ENCODE measurements at places on chromosomes 13 and 19.

DNA sequence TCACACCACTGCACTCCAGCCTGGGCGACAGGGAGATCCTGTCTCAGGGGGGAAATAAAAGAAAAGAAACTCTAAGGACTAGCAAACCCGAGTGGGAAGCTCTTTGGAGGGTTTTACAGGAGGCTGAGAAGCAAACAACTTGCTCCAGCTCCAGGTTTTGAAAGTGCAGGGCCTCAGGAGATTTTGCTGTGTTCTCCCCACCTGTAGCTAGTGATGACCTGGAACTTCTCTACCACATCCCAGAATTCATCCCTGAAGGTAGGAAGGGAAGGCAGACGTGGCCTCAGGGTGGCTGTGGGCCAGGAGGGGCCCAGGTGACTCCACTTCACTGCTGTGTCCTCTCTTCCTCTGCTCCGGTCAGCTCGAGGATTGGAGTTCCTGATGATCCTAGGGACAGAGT lies 16.3 kb upstream of the PSMD8 start:
- DNase-seq = no peak
- no peaks in the 10 kb centered on the region for H3K4me1 ChIP-seq
- H3K27me3 ChIP-seq = peaks cover 7% of the 10 kb centered on the region
- H3K4me3 ChIP-seq = no peak overlapping the region
- H3K36me3 ChIP-seq = no peaks in the 10 kb centered on the region

DNA sequence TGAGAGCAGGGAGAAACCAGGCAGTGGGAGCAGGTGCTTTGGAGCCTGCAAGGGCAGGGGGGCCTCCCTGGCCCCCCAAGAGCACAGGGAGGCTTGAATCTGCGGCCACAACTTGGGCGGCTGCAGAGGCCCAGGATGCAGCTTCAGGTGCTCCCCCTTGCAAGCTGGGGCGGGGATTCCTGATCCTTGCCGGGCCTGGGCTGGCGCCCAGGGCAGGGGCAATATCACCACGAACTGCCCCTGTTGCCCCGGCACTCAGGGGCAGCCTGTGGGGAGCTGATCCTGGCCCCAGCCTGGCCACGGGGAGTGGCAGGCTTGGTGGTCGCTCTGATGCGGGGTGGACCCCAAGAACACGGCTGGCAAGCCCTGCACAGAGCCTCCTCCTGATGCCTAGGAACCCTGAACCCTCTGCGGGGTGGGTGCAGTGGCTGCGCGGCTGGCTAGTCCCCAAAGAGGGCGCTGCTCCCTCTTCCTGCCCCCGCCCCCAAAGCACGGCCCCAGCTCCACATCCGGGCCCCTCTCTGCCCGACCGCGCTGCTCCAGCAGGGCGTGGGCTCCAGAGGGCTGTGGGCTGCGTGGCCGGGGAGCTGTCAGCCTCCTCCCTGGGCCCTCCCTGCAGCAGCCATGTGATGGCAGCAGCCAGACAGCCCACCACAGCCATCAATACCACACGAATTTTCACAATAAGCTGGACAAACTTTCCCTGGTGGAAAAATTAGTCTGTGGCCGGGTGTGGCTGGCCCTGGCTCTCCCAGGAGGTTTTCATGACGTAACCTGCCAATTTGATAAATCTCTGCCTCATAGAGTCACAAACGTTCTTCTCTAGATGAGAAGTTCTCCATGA lies 21.0 kb downstream of the TNFSF9 start:
- no peaks in the 10 kb centered on the region for H3K36me3 ChIP-seq
- no peak overlapping the region for H3K27ac ChIP-seq
- no peaks in the 10 kb centered on the region for H3K4me1 ChIP-seq

- H3K27ac ChIP-seq = no peak overlapping the region
- DNase-seq = no peak
- H3K36me3 ChIP-seq = no peaks in the 10 kb centered on the region
- H3K4me3 ChIP-seq = no peak overlapping the region
- no peaks in the 10 kb centered on the region for H3K27me3 ChIP-seq
- no peaks in the 10 kb centered on the region for H3K4me1 ChIP-seq
Observed at GRCh38 chr19:16141043-16141442, 2.4 kb upstream of the HSH2D start.

DNA sequence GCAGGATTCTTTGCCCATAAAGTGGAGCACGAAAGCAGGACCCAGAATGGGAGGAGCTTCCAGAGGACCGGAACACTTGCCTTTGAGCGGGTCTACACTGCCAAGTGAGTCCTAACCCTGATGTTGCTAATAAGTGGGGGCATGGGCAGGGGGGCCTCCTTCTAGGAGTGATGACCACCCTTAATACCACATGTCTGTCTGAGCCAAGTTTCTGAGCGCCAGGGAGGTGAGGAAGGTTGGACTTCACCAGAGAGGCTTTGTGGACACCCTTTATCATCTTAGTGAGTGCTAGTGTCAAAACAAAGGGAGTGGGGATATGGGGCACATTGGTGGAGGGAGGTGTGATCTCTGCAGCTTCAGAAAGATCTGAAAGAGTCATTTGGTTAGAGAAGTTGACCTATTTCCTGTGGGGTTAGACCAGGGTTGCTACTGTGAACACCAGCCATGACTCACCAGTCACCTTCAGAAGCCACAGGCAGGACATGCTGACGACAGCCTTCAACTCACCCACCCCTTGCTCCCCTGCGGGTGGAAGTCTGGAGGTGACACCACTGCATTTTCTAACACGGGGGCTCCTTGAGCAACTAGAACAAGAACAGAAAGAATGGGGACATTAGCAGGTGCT lies 8.8 kb downstream of the ALOX5AP start:
- no peak for DNase-seq
- peak overlapping the region; percentile 2 for H3K27ac ChIP-seq
- no peaks in the 10 kb centered on the region for H3K27me3 ChIP-seq
- peaks cover 19% of the 10 kb centered on the region for H3K4me1 ChIP-seq

DNA sequence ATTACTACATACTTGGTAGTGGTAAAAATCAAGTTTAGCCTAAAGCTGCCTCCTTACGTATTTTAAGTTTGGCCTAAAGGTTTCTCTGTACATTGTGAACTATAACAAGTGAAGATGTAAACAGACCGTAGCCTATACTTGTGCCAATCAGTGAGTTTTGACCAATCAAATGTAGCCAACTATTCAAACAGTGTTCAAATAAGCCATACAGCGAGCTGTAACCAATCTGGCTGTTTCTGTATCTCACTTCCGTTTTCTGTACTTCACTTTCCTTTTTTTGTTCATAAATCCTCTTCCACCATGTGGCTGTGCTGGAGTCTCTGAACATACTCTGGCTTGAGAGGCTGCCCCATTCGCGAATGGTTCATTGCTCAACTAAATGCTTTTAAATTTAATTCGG lies 2504.6 kb downstream of the PCDH9 start:
- no peak overlapping the region for H3K27ac ChIP-seq
- no peaks in the 10 kb centered on the region for H3K27me3 ChIP-seq
- DNase-seq = no peak

DNA sequence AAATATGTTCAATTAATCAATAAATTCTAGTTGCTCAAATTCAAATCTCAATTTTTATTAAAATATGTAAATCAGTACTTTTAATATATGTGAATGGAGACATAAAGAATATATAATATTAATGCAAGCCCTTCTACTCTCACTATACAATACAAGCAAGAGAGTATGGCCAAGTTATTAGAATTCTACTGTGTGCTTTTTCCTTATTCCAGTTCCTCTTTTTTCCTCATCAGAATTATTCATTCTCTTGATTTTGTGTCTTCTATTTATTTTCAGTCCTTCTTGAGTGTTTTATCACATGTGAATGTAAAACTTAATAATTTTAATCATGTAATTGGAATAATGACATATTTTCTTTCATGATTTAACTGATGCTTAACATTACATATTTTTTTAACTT lies 276.8 kb downstream of the PCDH20 start:
- H3K27me3 ChIP-seq = no peaks in the 10 kb centered on the region
- H3K27ac ChIP-seq = no peak overlapping the region
- no peaks in the 10 kb centered on the region for H3K4me1 ChIP-seq
- H3K4me3 ChIP-seq = no peak overlapping the region

- no peak overlapping the region for H3K27ac ChIP-seq
- no peaks in the 10 kb centered on the region for H3K4me1 ChIP-seq
- no peaks in the 10 kb centered on the region for H3K36me3 ChIP-seq
- no peaks in the 10 kb centered on the region for H3K27me3 ChIP-seq
- no peak for DNase-seq
Observed at GRCh38 chr13:69755101-69755500, 352.5 kb upstream of the ATXN8OS start.

DNA sequence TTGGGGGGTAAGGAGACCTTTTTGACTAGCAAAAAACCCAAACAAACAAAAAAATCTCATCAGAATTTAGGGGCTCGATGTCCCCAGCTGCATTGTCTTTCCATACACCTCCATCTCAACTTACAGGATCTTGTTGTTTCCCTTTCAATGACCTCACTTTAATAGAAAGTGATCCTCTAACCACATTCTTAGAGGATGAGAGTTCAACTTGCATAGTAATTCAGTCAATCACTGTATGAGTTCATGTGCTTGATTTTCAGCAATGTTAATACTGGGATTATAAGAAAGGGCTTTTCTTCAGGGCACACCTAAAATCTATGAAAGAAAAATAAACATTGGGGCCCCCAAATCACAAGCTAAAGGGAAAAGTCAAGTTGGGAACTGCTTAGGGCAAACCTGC lies 1512.0 kb downstream of the SLITRK1 start:
- no peak for DNase-seq
- no peak overlapping the region for H3K27ac ChIP-seq
- H3K36me3 ChIP-seq = no peaks in the 10 kb centered on the region
- no peaks in the 10 kb centered on the region for H3K27me3 ChIP-seq

Measured in kidney (tissue), 22 donors.